Cardiac fibroblast (primary cell): ENCODE measurements at places on chromosomes 11 and 22.
A peak's percentile ranks its signal among the peaks of the same experiment; 100 is the strongest.

- no peak for DNase-seq
These were observed 131.9 kb upstream of the MTNR1B start for GRCh38 chr11:92837595-92837994.

GRCh38 chr22:48838376-48838775, 989.3 kb downstream of the BRD1 start:
- DNase-seq: no peak

- DNase-seq: peak; percentile 64
These were observed 7.1 kb upstream of the VWA5A start for GRCh38 chr11:124108156-124108555.

DNA sequence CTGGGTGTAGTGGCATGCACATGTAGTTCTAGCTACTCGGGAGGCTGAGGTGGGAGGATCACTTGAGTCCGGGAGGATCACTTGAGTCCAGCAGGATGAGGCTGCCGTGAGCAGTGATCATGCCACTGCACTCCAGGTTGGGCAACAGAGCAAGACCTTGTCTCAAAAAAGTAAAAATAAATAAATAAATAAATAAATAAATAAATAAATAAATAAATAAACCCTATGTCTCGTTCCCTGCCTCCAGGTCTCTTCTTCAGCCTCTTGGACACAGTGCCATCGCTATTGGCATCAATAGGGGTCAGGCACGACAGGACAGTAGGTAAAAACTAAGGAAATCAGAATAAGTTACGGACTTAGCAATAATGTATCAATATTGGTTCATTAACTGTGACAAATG, 23.4 kb upstream of the SYT12 start:
- DNase-seq: no peak

GRCh38 chr11:102599642-102600261, 25.4 kb downstream of the MMP20 start:
- peak; percentile 73 for DNase-seq

DNA sequence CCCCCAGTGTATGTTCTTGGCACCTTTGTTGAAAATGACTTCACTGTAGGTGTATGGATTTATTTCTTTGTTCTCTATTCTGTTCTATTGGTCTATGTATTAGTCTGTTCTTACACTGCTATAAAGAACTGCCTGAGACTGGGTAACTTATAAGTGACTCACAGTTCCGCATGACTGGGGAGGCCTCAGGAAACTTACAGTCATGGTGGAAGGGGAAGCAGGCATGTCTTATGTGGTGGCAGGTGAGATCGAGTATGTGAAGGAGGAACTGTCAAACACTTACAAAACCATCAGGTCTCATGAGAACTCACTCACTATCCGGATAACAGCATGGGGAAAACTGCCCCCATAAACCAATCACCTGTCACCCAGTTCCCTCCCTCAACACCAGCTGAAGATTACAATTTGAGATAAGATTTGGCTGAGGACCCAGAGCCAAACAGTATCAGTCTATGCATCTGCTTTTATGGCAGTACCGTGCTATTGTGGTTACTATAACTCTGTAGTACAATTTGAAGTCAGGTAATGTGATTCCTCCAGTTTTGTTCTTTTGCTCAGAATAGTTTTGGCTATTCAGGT, 836.2 kb downstream of the DLG2 start:
- DNase-seq: no peak

- DNase-seq: no peak
These were observed at the start of gene PTPRCAP for GRCh38 chr11:67437082-67437808. PTPRCAP (minus strand) TSS chr11:67437682; CDS start chr11:67437619, 63 bp downstream.

DNA sequence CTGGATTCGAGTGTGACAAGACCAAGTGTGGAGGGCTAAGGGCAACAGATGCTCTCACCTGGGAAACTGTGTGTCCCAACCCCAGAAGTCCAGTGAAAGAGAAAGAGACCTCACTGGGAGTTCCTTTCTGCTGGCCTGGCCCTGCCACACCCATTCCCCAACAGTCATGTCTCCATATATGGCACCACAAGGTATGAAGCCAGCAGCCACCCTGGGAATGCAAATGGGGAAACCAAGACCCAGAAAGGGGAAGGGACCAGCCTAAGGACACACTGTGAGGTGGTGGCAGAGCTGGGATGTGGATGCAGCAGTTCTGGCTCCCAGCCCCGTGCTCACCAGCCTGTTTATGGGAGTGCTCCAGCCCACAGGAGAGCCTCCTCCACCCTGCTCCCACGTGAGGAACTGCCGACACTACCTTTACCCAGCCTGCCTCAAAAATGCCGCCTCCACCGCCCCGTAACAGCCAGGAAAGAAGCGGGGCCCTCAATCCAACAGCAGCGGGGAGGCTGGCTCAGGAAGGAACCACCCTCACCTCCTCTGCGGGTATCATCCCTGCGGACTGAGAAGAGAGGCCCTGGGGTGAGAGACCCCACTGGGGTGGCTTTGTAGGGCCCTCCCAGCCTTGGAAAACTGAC, 12.6 kb downstream of the LMO1 start:
- DNase-seq: no peak

GRCh38 chr11:105673089-105673488, 63.2 kb downstream of the GRIA4 start:
- peak; percentile 59 for DNase-seq

DNA sequence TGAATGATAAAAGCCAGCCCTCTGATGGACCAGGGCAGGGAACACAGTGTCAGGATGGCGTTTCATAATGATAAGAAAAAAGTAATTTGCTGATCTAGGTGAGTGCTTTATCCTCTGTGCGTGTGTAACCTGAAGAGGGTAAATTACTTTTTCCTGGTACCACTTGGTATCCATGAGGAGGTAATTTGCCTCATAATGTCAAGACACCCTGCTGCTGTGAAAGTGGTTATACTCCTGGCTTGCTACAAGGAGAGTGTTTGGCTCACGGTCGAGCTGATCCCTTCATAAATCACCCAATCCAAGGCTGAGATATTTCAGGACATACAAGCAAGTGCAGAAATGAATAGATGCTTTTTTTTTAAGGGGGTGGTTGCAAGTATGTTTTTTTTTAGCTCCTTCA, 207.2 kb upstream of the PGR start:
- no peak for DNase-seq

- DNase-seq: no peak
These were observed 17.2 kb upstream of the CTSD start for GRCh38 chr11:1780700-1781592.

- DNase-seq: peak; percentile 98
These were observed 671 bp upstream of the PICALM start for GRCh38 chr11:86069408-86070101.

- DNase-seq: no peak
These were observed 354.3 kb downstream of the MIAT start for GRCh38 chr22:27011717-27012116.

- peak; percentile 45 for DNase-seq
These were observed 132.8 kb upstream of the RASSF10 start for GRCh38 chr11:12876340-12876739.

GRCh38 chr11:118979434-118979833, 7.9 kb downstream of the FOXR1 start:
- DNase-seq: no peak

- no peak for DNase-seq
These were observed 74.7 kb upstream of the B3GAT1 start for GRCh38 chr11:134486704-134487103.

DNA sequence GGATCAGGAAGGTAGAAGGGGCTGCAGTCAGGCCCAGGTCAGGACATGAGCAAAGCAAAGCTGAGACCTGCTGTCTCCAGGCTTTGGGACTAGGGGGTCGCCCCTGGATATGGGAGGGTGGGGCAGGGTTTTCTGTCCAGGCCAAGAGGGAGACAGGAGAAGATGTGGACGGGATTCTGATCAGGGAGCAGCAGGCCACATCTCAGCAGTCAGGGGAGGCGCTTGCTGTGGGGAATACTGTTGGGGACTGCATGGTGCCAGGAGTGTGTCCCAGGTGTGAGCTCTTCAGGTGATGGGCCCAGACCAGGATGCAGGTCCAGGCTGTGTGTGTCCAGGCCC, 29.3 kb downstream of the IGLL5 start:
- DNase-seq: no peak

DNA sequence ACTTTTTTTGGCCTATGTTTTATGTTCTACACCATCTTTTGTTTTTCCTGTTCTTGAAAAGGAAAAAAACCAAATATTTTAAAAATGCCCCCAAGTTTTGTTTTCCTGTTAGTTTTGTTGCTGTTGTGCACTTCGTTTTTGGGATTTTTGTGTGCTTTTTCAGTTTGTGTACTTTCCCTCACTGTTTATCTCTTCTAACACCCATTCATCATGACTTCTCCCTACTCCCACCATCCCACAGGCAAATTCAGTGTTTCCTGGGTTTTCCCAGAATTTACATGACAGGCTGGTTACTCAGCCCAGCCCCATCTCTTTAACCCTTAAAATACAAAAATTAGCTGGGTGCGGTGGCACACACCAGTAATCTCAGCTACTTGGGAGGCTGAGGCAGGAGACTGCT, 15.6 kb downstream of the TMEM123 start:
- no peak for DNase-seq

GRCh38 chr22:49976439-49977175, 16.0 kb downstream of the PIM3 start:
- no peak for DNase-seq

- DNase-seq: no peak
These were observed 40.9 kb downstream of the JRKL start for GRCh38 chr11:96430668-96431067.

DNA sequence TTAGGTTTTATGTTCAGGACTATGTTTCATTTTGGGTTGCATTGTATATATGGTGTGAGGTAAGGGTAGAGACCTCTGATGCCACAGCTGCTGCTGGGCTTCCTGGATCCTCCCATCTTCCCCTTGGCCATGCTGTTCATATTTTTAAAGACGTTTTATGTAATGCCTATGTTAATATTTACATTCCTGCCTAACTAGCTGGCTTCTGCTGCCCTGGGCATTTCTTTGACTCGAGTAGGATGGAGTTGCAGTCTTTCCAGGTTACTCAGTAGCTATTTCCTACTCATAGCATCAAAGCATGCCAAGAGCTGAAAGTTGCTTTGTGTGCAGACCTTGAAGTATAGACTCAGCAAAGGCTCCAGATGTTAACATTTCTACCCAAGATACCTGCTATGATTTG, 220.5 kb upstream of the CADM1 start:
- DNase-seq: no peak

DNA sequence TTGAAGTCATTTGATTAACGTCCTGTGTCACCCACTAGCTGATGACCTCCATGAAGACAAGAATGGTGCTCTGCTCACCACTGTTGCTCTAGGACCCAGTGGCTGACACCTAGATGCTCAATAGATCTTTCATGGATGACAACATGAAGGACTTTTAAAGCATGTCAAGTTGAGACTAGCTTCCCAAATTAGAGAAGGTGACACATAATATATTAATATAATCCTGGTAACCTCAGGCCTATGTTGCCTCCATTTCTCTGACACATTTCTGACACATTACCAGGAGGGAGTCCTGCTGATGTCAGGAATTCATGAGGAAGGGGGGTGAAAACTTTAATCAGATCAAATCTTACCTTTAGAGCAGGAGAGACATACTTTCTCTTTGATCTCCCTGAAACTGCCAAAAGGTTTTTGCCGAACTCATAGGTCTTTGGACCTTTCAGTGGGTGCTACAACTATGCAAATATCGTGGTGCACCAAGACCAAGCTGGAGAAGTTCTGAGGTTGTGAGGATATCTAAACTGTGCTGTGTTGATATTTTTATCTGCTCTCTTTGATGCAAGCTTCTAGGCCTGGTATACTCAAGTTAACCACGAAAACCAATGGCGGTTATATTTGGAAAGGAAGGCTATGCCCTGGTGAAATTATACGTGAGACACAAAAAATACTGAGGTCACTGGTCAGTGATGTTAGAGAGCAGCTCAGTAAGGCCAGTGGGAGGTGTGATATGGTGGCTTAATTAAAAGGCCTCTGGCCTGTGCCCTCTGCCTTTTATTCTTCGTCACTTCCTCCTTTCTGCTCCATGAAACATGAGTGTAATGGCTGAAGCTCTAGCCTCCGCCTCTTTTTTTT, 13.2 kb upstream of the AMPD3 start:
- DNase-seq: no peak

- no peak for DNase-seq
These were observed 10.0 kb downstream of the SLC37A2 start for GRCh38 chr11:125072961-125073590.

DNA sequence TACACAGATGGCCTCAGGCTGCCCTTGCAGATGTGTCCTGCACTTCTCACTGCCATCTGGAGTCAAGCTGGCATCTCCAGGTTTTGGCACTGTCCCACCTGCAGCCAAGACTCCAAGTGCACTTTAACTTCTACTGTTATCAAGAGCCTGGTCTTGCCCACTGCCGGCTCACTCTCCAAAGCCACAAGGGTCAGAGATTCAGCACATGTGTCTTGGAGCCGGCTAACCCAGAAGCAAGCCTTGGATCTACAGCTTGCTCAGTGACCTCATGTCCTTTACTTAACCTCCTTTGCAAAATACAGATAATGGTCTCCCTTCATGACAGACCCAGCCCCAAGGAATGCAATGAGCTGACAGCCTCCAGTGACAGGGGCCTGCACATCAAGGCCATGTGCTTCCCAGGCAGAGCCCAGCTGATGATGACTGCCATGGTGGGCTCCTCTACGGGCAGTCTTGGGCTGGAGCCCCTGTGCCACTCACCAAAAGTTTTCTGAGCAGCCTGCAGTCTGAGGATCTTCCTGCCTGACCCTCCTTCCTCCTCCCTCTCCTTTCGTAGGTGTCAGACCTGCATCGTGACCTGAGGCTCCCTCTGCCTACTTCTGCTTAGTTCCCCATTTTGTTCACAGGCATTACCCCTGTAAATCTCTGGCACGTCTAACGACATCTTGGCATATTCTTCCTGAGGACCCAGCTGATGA, 9.0 kb downstream of the TP53AIP1 start:
- no peak for DNase-seq

GRCh38 chr11:1234771-1235305, 12.0 kb downstream of the MUC5B start:
- DNase-seq: no peak

DNA sequence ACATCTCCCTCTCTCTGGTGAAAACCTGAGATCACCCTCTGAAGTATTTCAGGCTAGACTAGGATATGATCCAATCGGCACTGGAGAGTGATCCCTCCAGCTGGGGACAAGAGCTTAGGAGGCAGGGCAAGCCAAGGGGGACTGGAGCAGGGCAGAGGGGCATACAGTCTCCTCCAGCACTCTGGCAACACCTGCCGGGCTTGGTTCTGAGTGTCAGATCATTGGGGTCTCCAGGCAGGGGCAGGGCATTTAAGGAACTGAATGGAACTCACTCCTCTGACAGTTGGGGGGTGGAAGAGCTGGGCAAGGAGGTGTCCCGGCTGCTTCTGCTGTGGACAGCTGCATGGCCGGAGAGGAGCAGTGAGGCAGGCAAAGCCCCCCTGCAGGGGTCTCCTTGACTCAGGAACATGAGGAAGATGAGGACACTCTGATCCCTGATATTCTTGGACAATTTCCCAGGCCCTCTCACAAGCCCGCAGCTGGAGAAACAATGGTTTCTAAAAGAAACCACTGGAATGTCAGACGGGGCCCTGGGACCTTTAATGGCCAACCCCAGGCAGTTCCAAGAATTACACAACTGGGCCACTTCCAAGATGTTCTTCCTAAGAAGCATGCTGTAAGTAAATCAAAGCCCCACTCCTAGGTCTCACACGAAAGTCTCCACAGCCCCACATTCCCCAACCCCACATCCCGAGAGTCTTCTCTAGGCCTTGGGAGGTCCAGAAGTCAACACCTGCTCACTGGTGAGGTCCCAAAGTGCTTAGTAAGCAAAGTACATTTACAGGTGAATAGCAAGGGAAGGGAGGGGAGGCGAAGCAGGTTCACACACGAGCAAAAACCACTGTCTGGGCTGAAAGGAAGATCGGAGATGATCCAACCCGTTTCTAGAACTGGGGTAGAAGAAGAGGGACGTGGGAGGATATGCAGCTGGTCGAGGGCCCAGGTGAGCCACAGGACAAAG, 1.2 kb upstream of the CCDC86 start:
- peak; percentile 94 for DNase-seq

GRCh38 chr22:27919942-27920755, 1.1 kb upstream of the PITPNB start:
- DNase-seq: peak; percentile 66
